ENCODE measurements at places on chromosomes 4 and X.

- DNase-seq = peak; percentile 95
These were observed 37.9 kb downstream of the FAT1 start for GRCh38 chr4:186685767-186686183.

GRCh38 chr4:10017037-10017893 lies 4.0 kb downstream of the SLC2A9 start:
- DNase-seq = no peak

DNA sequence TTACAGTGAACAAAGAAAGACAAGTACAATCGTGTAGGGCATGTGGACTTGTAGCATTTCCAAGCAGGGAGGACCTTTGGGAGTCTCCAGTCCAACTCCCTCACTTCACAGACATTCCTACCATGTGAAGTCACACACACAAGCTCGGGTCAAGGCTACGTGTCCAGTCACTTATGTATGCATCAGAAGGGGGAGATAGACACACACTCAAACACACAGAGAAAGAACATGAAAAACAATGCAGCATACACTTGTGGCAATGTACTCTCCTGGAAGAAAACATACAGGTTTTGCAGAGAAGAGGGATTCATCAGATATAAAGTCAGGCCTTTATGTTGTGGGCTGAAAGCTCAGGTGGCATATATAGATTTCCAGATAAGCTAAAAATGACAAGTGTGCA lies 136.1 kb upstream of the MID1 start:
- DNase-seq = peak; percentile 76

GRCh38 chrX:68918202-68918601 lies 89.4 kb downstream of the EFNB1 start:
- no peak for DNase-seq

GRCh38 chrX:65690057-65690855 lies 22.8 kb downstream of the MSN start:
- peak; percentile 79 for DNase-seq

DNA sequence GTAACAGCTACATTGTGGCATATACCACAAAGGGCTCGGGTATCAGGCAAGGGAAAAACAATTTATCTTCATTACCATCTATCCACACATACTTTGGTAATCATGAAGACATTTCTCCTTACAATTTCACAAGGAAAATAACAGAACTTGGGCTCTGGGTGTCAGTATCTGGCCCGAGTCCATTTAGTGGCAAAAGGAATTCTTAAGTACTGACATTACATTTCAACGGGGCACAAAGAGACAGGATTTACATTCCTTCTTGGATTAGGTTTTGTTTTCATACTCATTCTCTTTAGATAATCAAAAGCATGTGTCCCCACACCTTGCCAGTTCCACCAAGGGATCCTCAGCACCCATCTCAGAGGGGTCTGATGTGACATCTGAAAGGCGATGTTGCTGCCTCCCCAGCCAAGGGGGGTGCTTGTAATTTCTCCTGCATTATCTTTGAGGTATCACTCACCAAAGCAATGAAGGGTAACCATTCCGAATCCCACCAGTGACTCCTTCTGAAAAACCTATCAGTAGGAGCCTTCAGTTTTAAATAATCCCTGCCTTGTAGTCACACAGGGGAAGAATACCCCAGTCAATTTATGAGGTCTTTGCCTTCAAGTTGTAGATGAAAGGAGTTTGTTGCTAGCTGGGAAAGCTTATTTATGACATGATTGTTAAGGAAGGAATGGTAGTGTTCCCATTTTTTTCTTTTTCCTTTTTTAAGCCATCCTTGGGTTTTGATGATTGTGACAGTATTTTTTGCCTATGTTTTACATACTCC lies 118.6 kb downstream of the PALLD start:
- DNase-seq = no peak

GRCh38 chr4:114926583-114926982 lies 186.8 kb downstream of the NDST4 start:
- DNase-seq = no peak

DNA sequence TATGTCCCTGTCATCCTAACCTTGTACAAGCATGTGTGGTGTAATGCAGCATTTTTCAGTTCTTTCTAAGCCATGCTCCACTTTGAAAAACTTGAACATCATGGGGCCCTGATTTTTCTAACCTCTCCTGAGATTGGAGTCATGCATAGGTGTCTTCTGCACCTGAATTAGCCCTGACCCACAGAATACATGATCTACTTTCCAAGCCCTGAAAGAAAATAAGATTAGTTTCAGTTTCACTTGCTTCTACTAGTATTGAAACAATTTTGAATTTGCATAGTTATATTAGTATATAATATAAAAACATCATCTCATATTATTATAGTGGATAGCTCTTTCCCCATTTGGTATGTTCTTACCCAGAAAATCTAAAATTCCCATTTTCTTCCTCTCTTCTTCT lies 178.2 kb downstream of the HS3ST1 start:
- no peak for DNase-seq

GRCh38 chr4:79904331-79904730 lies 168.7 kb downstream of the ANTXR2 start:
- DNase-seq = no peak

- no peak for DNase-seq
These were observed 77.6 kb upstream of the TRAM1L1 start for GRCh38 chr4:117162976-117163375.

- no peak for DNase-seq
These were observed 138.6 kb downstream of the HDX start for GRCh38 chrX:84363663-84364062.

DNA sequence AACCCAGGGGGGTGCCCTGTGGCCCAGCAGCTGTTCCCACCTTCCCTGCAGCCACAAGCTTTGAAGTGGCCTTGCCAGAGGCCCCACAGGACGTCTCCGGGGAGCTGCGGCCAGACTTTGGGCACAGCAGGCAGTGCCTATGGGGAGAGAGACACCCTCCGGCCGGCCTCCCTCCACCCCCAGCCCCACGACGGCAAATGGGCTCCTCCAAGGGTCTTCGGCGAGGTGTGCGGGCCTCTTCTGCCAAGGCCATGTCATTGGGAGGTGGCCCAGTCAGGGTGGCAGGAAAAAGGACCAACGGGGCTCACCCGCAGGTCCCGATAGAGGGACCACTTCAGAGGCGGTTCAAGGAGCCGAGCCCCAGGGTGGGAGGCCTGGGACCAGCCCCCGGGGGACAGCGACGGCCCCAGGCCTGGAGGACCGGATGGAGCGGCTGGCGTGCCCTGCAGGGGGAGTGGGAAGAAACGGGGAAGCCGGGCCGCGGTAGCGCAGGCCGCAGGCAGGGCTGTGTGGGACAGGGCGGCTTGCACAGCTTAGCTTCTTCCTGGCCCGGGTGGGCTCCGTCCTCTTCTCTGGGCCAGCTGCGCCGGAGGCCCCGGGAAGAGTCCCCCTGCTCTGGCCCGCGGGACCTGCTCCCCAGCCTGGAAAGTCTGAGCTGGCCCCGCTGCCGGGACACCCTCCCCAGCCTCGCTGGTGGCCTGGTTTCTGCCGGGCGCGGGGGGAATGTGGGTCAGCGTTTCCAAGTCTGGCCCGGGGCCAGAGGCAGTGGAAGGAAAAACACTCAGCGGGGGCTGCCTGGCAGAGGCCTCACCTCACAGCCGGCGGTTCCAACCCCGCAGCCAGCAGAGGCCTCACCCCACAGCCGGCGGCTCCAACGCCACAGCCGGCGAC lies 21.9 kb upstream of the SPON2 start:
- DNase-seq = no peak

- DNase-seq = no peak
These were observed 31.9 kb upstream of the ASMTL start for GRCh38 chrX:1484638-1485019.

DNA sequence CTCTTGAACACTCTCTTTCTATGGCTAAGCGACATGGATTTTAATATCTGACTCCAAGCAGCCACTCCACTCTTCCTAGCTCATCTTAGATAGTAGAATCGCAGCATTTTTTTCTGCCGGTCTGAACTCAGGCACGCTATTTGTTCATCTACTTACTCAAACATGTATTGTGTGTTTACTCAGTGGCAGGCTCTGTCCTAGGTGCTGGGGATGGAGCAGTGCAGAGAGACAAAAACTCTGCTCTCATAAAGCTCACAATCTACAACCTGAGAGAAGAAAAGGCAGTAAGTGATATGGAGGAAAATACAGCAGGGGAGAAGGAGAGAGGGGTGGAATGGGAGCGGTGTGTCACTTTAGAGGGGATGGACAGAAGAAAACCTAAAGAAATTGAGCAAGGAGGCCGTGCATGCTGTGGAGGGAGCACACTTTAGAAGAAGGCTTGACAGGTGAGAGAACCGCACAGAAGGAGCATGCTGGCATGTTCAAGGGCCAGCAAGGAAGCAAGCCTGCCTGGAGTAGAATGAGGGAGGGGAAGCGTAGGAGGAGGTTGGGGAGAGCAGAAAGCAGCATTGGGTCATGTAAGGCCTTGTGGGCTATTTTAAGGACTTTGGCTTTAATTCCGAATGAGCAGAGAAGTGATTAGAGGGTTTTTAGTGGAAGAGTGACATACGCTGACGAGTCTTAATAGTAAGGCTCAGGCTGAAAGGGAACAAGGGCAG lies 132.0 kb downstream of the ANK2 start:
- no peak for DNase-seq

DNA sequence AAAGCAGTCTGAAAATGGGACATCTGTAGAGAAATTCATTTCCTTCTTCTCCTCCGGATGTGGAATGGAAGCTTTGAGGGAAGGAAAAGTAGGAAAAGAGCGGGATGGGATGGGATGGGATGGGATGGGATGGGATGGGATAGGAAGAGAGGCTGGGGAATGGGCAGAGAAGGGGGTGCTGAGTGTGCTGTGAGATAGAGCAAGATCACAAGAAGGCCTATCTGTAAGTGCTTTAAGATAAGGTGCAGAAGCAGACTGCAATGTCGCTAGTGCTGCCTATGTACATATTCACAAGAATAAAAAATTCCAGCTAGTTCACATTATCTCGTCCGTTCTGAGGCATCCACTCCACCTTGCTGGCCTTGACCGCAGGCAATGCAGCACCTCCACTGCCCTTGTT lies 86.2 kb downstream of the IRF2 start:
- DNase-seq = no peak

DNA sequence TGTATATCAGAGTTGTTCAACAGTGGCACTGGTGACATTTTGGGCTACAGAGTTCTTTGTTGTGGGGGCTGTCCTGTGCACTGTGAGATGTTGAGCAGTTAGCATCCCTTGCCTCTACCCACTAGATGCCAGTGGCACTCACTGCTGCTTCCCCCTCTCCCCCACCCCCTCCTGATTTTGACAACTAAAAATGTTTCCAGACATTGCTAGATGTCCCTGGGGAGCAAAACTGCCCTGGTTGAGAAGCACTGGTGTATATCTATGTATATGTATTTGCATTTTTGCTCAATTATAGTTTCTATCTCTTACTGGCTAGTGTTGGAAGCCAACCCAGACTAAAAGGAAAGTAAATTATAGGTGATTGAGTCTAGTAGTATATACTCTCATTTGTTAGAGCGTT lies 2.4 kb downstream of the TMEM131L start:
- no peak for DNase-seq

DNA sequence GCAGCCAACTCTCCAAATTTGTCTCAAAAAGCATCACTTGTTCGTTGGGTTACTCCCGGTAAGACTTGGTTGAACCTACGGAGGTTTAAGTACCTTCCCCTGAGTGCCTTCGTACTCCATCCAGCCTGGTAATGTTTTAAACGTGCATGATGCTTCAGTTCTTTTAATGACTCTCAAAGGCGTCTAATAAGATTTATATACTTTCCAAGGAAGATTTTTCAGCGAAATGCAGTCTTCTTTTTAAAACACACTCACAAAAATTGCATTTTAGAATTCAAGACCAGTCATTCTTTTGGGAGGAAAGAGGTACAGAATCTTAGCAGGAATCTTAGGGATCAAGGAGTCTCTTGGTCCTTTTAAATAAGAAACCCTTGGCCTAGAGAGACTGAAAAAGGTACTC lies 430 bp upstream of the TRPC3 start:
- no peak for DNase-seq

DNA sequence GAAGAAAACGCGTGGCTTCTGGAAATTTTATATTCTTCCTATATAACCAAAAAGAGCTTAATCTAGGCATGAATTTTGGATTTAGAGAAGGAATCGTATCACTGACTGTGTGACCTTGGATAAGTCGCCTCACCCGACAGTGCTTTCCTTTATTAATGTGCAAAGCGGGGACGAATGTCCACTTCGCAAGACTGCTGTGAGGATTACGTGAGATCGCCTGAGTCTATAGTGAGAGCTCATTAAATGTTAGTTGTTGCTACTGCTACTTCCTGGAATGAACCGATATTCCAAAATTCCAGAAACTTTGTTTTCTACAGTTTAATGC lies 448 bp upstream of the TBC1D8B start:
- peak; percentile 15 for DNase-seq

- DNase-seq = peak; percentile 76
These were observed 64.7 kb downstream of the DHX15 start for GRCh38 chr4:24519649-24520048.

- no peak for DNase-seq
These were observed 262.7 kb downstream of the SPRY1 start for GRCh38 chr4:123659262-123659661.

DNA sequence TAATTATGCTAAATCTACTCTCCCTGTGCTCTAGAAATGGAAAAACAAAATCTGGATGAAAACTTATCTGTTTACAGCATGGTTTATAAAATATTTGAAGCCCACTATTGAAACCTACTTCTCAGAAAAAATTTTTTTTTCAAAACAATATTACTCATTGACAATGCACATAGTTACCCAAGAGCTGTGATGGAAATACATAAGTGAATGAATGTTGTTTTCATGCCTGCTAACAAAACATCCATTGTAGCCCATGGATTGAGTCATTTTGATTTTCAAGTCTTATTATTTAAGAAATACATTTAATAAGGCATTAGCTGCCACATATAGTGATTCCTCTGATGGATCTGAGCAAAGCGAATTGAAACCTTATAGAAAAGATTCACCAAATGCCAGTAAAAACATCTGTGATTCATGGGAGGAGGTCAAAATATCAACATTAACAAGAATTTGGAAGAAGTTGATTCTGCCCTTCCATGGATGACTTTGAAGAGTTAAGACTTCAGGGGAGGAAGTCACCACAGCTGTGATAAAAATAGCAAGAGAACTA lies 144.7 kb upstream of the HHIP start:
- DNase-seq = no peak

- DNase-seq = no peak
These were observed 14.0 kb upstream of the UBA6 start for GRCh38 chr4:67714955-67715354.

DNA sequence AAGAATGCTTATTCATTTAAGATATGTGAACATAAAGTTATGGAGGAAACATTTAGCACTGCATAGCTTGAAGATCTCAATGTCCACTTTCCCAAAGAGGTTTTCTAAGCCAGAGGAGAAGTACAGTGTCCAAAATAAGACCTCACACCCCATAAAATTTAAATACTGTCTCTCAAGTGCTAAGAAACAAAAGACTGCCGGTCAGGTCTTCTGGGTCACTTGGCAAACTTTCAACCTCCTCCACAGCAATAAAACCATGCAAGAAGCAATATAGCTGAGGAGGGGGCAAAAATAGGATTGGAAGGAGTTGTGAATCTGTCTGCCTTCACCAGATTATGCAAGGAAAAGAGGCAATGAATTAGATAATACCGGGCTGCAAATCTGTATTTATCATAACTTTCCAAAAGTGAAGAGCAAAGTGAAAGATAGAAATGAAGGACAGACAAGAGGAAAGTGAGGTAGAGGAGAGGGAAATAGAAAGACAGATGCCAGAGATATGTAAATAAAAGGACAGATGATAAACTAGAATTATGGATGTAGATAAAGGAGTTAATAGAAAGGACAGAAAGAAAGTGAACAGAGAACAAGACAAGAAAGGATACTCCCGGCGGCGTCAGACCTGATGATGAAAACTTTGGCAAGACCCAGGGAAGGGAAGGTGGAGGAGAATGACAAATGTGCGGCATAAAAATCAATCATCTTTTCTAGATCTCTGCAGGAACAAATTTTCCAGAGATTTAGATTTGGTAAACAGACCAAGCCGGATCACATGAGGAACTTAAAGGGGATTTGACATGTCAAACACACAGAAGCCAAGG lies 152.7 kb upstream of the FAM241A start:
- no peak for DNase-seq

Data from epithelial cell of proximal tubule (primary cell).